Activated CD4-positive, alpha-beta T cell treated with anti-CD3 and anti-CD28 coated beads, Interleukin-2, amount 10 ng/mL, durations not matched to agents 7 days and 5 days (primary cell): ENCODE measurements at places on chromosomes 13 and 19. TPM values are rescaled to one million over a fixed set of nuclear protein-coding genes. Genes with fewer than 3 reads are reported as not detected.

DNA sequence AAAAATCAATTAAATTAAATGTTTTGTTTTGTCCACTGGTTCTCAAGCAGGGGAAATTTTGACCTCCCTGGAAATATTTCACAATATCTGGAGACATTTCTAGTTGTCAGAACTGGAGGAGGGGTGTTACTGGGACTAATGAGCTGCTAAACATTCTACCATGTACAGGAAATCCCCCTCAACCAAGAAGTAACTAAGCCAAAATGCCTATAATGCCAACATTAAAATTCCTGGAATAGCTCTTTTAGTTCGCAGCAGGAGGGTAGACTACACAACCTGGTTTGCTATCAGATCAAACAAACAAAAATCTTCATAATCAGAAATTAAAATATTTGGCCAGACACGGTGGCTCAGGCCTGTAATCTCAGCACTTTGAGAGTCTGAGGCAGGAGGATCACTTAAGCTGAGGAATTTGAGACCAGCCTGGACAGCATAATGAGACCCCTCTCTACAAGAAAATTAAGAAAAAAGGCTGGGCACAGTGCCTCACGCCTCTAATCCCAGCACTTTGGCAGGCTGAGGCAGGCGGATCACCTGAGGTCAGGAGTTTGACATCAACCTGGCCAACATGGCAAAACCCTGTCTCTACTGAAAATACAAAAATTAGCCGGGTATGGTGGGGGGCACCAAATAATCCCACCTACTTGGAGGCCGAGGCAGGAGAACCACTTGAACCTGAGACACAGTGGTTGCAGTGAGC lies 13.7 kb upstream of the SMARCA4 start:
- DNase-seq = no peak

The STOML3 gene
- total RNA-seq = not detected

- DNase-seq = no peak
Observed at GRCh38 chr13:98443800-98444325, 133.0 kb downstream of the STK24 start.

The ADGRE3 gene
- total RNA-seq = not detected

The ACER1 gene
- 0.82 TPM for total RNA-seq

GRCh38 chr19:49243129-49243528 lies 81.9 kb downstream of the SLC6A16 start:
- no peak for DNase-seq

DNA sequence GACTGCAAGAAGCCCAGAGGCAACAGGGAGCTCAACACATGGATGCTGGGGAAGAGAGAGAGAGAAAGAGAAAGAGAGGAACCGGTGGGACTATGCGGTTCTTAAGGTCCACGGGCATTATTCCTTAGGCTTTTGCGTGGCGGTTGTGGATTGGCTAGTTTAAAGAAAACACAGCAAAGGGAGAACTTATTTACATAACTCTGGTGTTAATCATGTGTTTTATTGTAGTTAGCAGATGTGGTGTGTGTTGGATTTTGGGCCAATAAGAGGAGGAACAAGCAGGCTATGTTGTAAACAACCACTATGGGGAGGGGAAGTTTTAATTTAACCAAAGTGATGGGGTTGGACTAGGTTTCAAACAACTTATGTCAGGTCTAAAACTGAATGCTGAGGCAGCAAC lies 275.3 kb upstream of the KLF12 start:
- DNase-seq = no peak
